ENCODE measurements at places on chromosomes 7 and 10.

DNA sequence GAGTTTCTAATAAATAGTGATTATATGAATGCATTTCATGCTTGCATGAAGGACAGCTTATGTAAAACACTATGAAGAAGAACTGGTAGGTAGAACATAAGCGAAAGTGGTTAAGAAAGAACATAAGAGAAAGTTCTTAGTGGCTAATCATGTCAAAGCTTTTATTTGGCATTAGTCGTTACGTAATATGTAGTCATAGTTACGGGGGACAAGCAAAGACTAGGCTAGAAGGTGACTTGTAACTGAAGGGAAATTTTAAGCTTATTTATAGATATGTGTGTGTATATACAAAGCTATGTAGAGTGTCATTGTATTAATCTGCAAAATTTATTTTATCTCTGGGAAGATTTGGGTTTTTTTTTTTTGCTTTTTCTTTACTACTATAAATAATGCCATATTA is 36.9 kb downstream of the CAPZA2 start:
- peak; percentile 16 for DNase-seq

GRCh38 chr7:92230547-92230946 is 15.2 kb downstream of the KRIT1 start:
- DNase-seq = no peak

- no peak for DNase-seq
Observed at GRCh38 chr10:112442063-112442462, 4.7 kb downstream of the ZDHHC6 start.

DNA sequence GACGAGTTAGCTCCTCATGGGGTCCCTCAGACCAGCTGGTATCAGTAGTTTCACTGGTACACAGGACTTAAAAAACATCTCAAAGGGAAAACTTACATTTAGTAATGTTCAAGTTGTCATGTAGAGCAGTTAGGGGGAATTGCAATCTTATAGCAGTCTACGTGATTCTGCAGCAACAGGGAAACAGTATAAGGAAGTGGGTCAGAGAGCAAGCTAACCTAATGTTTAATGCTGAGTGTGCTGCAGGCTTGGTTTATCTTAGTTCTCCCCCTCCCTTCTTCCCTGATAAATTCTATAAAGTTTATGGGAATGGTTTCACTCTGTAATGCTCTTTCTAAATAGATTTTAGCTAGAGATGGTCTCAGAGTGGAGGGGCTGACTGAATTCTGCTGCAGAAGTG is 11.3 kb downstream of the SPAM1 start:
- no peak for DNase-seq

DNA sequence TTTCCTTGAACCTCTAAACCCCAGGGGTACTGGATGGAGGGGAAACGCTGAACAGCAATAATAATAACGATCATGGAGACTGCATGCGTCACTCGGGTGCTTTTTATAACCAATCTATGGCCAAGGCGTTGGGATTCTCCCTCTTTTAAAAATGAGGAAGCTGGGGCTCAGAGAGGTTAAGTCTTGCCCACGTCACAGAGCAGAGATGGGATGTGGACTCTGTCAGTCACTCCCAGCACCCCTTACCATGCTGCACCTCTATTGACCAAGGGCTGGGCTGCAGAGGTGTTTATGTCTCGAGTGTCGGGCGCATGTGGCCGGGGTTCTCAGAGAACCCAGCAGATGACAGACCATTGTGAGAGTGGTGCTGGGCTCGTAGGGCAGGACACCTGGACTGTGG is 129.9 kb downstream of the CDH23 start:
- DNase-seq = no peak

- no peak for DNase-seq
Observed at GRCh38 chr7:55072251-55072650, 53.4 kb downstream of the EGFR start.

DNA sequence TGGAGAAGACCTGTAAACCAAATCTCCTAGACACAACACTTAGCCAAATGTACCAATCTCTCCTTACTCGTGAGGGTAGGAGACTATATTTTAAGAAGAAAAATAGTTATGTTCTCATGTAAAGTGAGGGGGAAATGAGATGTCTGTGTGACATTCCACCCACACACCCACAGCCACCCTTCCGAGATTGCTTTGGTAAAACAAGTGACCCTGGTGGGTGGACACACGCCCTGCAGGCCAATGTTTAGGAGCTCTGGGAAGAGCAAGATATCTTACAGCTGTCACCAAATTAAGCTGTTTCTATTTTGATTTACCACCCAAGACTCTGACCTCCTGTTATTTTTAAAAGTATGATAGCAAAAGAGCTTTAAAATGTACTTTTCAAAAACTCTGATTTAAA is 147.2 kb upstream of the PFKP start:
- no peak for DNase-seq

DNA sequence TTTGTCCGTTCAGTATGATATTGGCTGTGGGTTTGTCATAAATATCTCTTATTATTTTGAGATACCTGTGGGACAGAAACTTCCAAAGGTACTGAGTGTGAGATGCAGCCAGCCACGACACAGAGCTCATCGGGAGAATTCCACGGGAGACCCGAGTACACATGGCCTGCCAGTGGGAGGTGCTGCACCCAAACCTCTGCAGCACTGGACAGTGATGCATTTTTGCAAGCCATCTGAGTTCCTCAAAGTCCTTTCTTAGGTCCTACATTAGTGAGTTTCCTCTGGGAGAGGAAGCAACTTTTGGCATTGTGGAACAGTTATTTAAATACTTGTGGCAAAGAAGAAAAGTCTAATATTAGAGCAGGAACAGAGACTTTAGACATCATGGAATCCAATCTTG is 77.5 kb downstream of the ARID5B start:
- DNase-seq = peak; percentile 29

DNA sequence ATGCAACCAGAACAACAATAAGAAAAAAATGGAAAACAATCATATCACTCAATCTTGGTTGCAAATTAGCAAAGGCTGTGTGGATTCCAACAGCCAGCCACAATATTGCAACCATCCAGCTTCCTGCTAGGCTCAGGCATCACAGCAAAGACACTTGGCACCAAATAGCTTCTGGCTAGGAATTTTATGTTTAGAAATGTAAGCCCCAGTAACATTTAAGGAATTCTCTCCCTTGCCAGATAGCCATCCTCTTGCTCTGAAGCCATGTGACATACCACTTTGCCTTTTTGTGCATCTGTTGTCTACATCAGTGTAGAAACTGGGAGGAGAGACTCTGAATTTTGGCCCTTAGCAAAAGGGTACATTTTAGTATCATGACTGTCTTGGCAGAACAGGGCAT is 22.2 kb downstream of the MKX start:
- peak; percentile 95 for DNase-seq

DNA sequence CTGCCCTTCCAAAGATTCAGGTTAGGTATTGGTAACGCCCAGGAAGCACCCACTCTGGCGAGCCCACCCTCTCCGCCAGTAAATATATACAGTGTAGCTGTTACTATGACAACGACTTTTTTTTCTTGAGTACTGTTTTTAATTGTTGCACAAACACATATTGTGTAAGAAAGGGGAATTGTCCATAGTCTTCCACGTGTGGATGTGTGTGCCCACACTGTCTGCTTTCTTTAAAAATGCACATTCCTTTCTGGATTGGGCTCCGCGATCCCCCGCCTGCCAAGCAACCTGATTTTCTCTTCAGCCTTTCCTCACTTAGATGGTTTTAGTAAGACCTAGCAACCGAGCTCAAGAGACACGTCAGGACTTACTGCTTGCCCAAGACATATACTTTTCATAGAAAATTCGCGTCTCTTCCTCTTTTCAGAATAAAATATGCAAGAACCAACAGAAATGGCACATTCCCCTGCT is 247.8 kb downstream of the EBF3 start:
- no peak for DNase-seq

DNA sequence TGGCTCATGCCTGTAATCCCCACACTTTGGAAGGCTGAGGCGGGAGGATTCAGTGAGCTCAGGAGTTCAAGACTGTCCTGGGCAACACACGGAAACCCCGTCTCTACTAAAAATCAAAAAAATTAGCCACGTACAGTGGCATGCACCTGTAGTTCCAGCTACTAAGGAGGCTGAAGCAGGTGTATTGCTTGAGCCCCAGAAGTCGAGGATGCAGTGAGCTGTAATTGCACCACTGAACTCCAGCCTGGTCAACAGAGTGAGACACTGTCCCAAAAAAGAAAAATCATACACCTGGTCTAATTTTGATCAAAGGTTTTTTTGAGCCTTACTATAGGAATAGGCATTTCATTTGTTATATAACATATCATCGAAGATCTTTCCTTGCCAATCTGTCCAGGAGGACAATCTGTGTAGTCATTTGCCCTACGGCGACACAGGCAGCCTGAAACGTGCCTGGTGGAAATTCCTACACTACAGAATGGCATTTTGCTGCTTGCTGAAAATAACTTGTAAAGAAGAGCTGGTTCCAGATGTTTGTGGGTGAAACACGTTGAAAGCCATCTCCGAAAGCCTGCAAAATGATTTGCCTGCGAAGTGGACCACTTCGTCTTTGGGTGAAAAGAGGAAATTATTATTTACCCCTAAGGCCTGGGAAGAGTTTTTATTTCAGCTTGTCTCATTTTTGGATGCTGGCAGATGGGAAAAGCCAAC is 31.3 kb upstream of the GDI2 start:
- peak; percentile 87 for DNase-seq

- DNase-seq = peak; percentile 26
Observed at GRCh38 chr7:78769481-78770101, 683.9 kb downstream of the MAGI2 start.

- peak; percentile 75 for DNase-seq
Observed at GRCh38 chr10:89502549-89502948, 32.8 kb downstream of the SLC16A12 start.

DNA sequence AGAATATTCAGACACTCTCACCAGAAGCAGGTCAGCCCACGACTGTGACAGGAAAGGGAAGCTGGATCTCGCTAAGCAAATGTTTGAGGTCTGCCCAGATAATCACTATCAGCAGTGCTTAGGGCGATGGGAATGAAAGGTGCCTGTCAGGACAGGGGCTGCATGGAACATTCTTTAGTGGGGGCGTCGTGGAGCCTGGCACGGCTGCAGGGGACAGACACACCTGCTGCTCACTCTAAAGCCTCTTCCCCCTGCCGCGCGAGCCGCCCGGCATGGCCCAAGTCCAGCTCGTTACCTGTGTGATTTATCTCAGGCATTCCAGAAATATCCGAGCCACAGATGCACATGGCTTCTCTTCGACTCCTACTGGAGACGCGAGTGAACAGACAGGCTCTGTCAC is 235.5 kb downstream of the GLRX3 start:
- no peak for DNase-seq

DNA sequence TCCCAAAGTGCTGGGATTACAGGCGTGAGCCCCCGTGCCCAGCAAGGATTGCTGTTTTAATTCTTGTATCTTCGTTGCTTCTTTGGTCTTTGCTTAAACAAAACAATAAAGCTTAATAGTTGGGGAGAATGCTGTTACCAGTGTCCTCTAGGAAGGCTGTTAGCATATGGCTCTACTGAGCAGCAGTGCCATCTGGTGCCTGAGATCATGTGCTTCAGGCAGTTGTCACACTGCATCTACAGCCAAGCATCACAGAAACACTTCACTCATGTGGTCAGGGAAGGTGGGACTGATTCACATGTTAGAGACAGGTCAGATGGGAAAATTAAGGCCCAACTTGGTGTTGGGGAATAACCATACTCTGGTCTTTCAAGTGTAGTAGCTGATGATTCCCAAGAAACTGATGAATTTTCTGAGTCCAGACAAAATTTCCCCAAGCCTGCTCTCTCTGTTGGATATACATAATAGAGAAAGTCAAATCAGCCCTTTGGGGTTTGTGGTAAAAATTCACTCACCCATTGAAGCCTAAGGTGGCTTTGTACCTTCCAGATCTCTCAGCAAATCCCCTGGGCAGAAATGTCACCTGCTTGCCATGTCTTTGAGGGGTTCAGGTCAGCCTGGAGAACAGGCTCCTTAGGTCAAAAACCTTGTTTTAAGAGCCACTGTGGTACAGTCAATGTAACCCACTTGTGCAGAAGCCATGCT is 28.4 kb downstream of the UBE2D4 start:
- peak; percentile 76 for DNase-seq

DNA sequence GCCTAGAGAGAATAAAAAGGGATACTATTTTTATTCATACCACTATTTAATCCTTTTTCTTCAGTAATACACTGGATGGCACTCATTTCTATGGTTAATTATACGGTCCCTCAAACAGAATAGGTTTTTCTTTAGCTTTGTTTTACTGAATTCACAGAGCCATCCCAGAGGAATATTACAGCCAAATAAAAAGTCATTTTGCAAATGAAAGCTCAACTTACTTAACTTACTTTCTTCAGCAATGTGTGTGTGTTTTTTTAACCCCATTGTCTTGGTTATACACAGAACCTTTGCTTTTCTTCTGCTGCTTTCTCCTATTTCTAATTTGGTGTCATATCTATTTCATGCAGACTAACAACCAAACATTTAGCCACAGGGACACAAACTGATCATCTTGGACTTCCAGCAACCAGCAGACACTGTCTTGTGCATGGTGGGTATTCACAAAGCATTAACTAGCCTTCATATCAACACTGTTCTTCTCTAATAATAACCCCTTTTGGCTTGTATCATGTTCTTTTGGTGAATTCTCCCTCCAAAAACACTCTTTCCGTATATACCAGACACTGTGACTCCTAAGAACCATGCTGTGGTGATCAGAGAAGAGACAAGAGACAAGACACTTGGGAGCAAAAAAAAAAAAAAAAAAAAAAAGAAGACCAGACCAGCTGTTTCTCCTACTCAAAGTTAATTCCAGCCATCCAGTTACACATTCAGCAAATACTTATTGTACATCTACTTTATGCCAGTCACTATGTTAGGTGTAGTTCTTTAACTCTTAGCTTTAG is 40.4 kb downstream of the PIP4K2A start:
- no peak for DNase-seq

DNA sequence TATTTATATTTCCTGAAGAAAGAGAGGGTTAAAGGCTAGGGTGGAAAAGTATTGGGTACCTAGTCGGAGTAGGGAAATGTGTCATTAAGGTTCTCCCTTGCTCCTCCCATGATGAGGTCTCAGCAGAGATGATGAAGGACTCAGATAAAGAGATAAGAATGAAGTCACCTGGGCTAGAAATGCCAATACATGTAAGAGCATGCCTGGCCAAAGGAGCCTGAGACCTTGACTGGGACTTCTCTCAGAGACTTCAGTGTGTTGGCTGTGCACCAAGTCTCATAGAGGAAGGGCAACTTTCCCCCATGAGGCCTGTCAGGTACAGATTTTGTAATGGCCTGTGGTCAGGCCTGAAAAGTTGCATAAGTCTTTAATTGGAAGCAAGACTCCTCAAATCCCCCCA is 361.0 kb upstream of the CDC14C start:
- DNase-seq = no peak

DNA sequence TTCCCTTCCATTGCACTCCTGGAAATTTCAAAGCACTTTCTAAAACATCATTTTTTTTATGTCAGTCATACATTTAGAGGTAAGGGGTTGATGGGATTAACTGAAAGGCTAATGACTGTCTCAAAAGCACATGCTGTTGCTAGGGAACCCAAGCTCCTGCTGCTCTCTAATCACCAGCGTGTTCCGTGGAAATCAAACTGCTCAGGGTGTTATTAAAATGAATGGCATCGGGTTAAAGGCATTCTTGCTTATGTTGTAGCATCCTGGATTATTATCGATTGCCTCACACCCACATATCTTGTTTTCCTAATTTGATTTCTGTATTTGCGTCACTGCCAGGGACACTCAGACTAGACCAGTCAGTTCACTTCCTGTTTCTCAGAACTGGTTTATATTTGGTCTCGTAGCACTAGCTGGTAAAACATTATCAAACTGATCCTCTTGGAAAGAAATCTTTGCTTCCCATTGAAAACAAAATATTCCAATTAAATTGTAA is 216.5 kb upstream of the MKLN1 start:
- peak; percentile 84 for DNase-seq

All from EH (cell line).